ENCODE measurements at places on chromosomes 1 and 21.

GRCh38 chr21:42056996-42057689 is 14.0 kb upstream of the UMODL1 start:
- peak; percentile 73 for DNase-seq

GRCh38 chr1:150971583-150972416 is 2.8 kb downstream of the CERS2 start:
- no peak for DNase-seq

- no peak for DNase-seq
These were observed 55.6 kb downstream of the CLSTN1 start for GRCh38 chr1:9767964-9768668.

GRCh38 chr1:53516181-53516580 is 57.0 kb downstream of the DMRTB1 start:
- DNase-seq: no peak
